ENCODE measurements at places on chromosomes 13 and 19. TPM values are rescaled to one million over a fixed set of nuclear protein-coding genes. Genes with fewer than 3 reads are reported as not detected.

- no peak overlapping the region for H3K27ac ChIP-seq
- H3K4me1 ChIP-seq = no peaks in the 10 kb centered on the region
- H3K27me3 ChIP-seq = no peaks in the 10 kb centered on the region
These were observed 2139.9 kb downstream of the PCDH9 start for GRCh38 chr13:65090186-65090585.

Gene TNFRSF19
- 6.2 TPM for total RNA-seq

DNA sequence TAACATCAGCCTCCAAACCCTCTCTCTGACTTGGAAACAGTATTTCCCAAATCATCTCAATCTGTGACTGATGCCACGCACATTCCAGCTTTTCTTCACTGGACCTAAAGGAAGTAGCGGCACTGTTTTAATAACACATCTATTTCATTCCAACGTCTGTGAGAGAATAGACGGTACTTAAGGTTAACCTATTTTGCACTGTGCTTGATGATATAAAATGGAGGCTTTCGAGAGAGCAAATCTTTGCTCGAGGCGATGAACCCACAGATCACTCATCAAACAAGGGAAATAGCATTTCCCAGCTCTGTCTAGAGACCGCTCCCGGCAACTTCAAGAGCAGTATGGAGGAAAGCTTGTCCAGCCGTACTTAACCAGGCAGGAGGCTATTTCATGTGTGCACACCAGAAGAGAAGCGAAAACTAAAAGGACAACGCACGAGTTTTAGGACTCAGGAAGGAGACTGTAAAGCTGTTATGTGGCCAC, 2.9 kb downstream of the UBL3 start:
- peak; percentile 56 for DNase-seq
- H3K4me3 ChIP-seq = peak overlapping the region; percentile 95
- peaks cover 20% of the 10 kb centered on the region for H3K36me3 ChIP-seq
- peaks cover 4% of the 10 kb centered on the region for H3K27me3 ChIP-seq

GRCh38 chr19:49017666-49018351, 918 bp upstream of the LHB start:
- H3K27me3 ChIP-seq = no peaks in the 10 kb centered on the region
- H3K4me1 ChIP-seq = peaks cover 31% of the 10 kb centered on the region
- peak overlapping the region; percentile 80 for H3K4me3 ChIP-seq
- H3K36me3 ChIP-seq = peaks cover 17% of the 10 kb centered on the region
- peak; percentile 22 for DNase-seq
- no peak overlapping the region for H3K27ac ChIP-seq

Gene MISP
- not detected for total RNA-seq

DNA sequence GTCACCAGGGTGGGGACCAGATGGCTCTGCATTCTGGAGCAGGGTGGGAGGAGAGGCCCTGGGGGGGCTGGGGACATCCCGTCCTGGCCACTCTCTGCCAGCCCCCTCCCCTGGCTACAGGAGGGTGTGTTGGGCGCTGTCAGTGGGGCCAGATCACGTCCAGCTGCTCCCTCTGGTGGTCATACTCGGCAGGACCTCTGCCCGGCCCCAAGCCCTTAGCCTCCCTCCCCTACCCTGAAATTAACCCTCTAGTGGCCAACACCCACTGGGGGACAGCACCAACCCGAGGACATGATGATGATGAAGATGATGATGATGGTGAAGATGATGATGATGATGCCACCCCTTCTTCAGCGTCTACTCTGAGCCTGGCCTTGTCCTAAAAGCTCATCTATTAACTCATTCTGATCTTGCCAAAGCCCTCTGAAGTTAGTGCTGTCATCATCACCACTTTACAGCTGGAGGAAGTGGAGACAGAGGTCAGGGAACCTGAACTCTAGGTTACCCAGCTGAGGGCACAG, 590 bp upstream of the LGI4 start:
- DNase-seq = peak; percentile 42
- peaks cover 26% of the 10 kb centered on the region for H3K4me1 ChIP-seq
- peaks cover 38% of the 10 kb centered on the region for H3K27me3 ChIP-seq
- no peak overlapping the region for H3K4me3 ChIP-seq
- H3K27ac ChIP-seq = no peak overlapping the region

GRCh38 chr13:32115066-32115465, 83.5 kb downstream of the FRY start:
- H3K36me3 ChIP-seq = 0 out of 2 replicates have a peak, but pooled peaks cover 5% of the 10 kb centered on the region
- no peak overlapping the region for H3K4me3 ChIP-seq
- H3K4me1 ChIP-seq = 0 out of 2 replicates have a peak, but pooled peaks cover 4% of the 10 kb centered on the region
- H3K27ac ChIP-seq = no peak overlapping the region

Gene ZNF813
- 4.0 TPM for total RNA-seq

Gene MIA
- not detected for total RNA-seq

DNA sequence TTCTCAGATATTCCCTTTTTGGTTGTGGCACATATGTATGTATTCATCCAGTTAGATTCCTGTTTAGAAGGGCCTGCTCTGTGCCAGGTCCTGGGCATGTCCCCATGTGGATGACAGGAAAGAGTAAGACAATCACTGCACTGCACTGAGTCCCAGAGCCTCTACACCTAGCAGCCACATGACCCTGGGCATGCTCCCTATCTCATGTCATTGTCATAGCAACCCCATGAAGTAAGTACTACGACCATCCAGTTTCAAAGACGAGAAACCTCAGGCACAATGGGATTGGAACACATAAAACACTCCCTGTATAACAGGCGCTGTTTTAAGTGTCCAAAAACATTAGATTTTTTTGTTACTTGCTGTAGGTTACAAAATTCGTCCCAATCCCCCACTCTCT, 594.4 kb downstream of the UQCRFS1 start:
- no peak for DNase-seq
- H3K4me1 ChIP-seq = no peaks in the 10 kb centered on the region
- H3K36me3 ChIP-seq = no peaks in the 10 kb centered on the region
- H3K4me3 ChIP-seq = no peak overlapping the region

Gene ADGRE1
- total RNA-seq = 0.33 TPM

Gene HOMER3
- total RNA-seq = 89.7 TPM

DNA sequence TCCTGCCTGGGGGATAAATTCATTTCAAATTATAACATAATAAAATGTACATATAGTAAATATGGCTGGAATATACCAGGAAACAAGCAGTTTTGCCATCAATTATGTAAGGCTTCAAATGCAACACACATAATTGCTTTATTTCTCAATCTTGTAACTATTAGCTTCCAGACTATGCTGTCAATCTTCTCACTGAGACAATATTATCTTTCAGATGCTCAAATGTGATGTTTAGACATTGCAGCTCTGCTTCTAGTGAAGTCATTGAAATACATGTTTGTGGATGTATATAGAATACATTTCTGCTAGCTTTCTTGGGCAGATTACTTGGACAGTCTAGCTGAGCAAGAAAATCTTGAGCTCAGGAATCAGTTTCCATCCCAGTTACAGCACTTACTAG, 454.4 kb downstream of the TDRD3 start:
- no peaks in the 10 kb centered on the region for H3K4me1 ChIP-seq
- H3K4me3 ChIP-seq = no peak overlapping the region
- no peaks in the 10 kb centered on the region for H3K36me3 ChIP-seq

- H3K27me3 ChIP-seq = peaks cover 12% of the 10 kb centered on the region
- H3K4me3 ChIP-seq = no peak overlapping the region
- no peaks in the 10 kb centered on the region for H3K36me3 ChIP-seq
- DNase-seq = no peak
- no peaks in the 10 kb centered on the region for H3K4me1 ChIP-seq
These were observed 56.8 kb upstream of the UBAC2 start for GRCh38 chr13:99143904-99144303.

GRCh38 chr19:44553478-44554171, 24.1 kb upstream of the CEACAM20 start:
- DNase-seq = no peak
- no peak overlapping the region for H3K4me3 ChIP-seq
- peaks cover 3% of the 10 kb centered on the region for H3K27me3 ChIP-seq

Gene GJA3
- not detected for total RNA-seq

GRCh38 chr13:32384702-32385101, 43.2 kb downstream of the N4BP2L1 start:
- H3K27me3 ChIP-seq = peaks cover 1% of the 10 kb centered on the region
- no peaks in the 10 kb centered on the region for H3K36me3 ChIP-seq
- H3K4me1 ChIP-seq = no peaks in the 10 kb centered on the region

Gene ICAM4
- 0.80 TPM for total RNA-seq
